Dermis blood vessel endothelial cell (primary cell): ENCODE measurements at places on chromosomes 2 and 18. TPM values are rescaled to one million over a fixed set of nuclear protein-coding genes. Genes with fewer than 3 reads are reported as not detected.

Gene REG1A
- total RNA-seq = not detected in 2 replicates

Gene SLC30A3
- 17.9 and 25.8 TPM in 2 replicates for total RNA-seq

Gene TUBA3D
- not detected in 2 replicates for total RNA-seq

DNA sequence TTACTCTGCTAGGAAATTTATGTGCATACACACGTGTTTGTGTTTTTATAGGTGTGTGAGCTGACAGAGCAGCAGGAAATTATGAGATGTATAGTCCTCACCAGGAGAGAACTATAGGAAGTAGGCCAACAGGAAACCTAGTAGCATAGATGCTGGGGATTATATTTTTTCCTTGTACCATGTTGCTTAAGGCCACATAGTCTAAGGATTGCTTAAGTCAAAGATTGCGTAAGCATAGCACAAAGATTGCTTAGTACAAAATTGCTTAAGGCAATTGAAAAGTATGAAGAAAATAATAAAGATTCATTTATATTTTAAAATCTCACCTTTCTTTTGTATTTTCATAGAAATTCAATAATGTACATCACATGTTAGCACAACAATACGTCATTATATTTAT, 18.7 kb upstream of the CCDC102B start:
- DNase-seq = no peak

GRCh38 chr18:10410472-10411308, 43.7 kb upstream of the APCDD1 start:
- DNase-seq = no peak

GRCh38 chr2:53403792-53404413, 363.7 kb upstream of the CHAC2 start:
- no peak for DNase-seq

- DNase-seq = no peak
Measured at GRCh38 chr18:55405475-55405874, 182.5 kb downstream of the TCF4 start.

DNA sequence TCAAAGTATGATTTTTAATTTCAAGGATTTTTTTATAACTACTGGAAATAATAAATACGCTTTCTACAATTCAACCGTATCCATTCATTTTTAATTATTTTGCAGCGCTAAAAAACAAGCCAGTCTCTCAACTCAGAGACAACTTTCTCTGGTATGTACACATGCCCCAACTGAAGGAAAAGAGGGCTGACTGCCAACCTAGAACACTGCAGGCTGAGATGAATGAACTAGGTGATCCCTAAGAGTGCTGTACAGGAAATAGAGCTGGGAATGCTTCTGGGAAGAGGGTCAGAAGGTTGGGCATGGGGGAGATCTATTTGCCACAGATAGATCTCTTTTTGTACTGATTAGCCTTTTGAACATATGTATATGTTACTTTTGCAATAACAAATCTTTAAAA, 460.1 kb downstream of the NR4A2 start:
- DNase-seq = no peak

GRCh38 chr2:5691985-5692529, at the start of gene SOX11:
SOX11 (plus strand) TSS chr2:5692384; CDS start chr2:5692722, 338 bp downstream.
- no peak for DNase-seq

GRCh38 chr2:225457482-225457881, 58.0 kb downstream of the NYAP2 start:
- DNase-seq = no peak

DNA sequence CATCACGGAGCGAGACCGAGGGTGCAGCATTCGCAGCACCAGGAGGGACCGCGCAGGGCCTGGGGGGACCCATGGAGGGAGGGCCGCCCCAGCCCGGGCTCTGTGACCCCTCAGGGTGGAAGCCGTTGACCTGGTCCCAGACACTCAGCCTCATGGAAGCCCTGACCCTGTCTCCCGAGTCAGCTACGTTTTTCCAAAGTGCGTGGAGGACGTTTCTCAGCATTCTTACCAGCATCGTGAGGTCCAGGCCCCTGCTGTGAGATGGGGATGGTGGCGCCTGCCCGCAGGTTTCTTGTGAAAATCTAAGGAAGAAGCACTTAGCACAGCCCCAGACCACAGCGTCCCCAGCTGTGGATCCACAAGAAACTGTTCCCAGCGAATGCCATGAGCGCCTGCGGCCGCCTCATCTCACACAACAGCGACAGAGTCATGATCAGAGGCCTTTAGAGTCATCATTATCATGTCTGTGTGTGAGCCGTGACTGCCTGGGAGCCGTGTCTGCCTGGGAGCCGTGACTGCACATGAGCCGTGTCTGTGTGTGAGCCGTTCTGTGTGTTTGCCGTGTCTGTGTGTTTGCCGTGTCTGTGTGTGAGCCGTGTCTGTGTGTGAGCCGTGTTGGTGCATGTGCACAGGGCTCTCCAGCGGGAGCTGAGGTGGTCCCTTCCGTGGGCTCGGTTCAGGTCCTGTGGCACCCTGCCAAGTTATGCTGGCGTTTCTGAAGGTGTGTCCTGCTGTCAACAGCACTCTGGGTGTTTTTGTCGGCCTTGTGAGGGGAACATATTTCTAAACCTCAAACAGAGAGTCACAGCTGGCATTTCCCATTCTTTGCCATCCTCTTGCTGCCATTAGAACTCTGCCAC, 49.2 kb upstream of the KCNG2 start:
- no peak for DNase-seq

DNA sequence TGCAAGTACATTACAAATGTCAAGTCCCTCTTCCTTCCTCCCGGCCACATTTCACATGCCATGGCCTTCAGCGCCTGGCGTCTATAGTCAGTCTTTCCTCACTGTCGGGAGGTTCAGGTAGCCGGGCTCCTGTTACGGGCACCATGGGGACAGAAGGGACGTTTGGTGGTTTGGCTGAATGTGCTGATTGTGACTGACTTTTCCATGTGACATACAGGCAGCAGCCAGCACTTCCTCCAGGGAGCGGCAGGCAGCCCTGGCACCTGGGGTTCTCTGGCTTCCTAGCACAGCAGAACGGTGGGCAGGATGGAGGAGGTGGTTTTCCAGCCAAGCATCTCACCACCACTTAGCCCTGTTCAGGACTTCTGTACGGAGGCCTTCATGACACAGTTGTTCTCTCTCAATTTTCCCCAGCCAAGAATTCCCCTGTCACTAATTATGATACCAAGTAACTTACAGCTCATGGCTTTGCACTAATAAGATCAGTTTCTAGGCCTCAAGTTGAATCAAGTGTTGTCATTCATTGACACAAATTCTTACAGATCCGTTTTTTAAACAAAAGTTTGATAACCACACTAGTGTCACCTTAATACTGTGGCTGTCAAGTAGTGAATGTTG, 83.9 kb upstream of the REV1 start:
- no peak for DNase-seq

- DNase-seq = no peak
Measured at GRCh38 chr2:16096962-16097361, 156.6 kb downstream of the MYCN start.
